Effector CD4-positive, alpha-beta T cell (primary cell): ENCODE measurements at places on chromosomes 2 and 18.

- DNase-seq = no peak
Measured at GRCh38 chr2:186558512-186559276, 31.2 kb upstream of the ITGAV start.

GRCh38 chr18:321865-322467, 54.1 kb upstream of the THOC1 start:
- DNase-seq = no peak

DNA sequence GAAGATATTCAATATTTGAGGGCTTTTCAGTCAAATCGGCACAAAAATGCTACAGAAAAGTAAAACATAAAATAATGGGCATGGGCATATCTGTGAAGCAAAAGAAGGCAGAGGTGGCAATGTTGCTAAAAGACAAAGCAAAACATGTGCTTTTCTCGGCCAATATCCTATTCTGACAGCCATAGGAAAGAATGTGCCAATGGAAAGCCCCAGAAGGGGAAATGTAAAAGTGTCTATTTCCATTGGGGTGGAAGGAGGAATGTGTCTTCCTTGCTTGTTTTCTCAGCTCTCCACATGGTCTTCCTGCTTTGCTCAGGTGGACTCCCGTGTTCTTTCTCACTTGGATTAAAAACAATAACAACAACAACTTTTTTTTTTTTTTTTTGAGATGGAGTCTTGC, 13.7 kb upstream of the PER2 start:
- no peak for DNase-seq

DNA sequence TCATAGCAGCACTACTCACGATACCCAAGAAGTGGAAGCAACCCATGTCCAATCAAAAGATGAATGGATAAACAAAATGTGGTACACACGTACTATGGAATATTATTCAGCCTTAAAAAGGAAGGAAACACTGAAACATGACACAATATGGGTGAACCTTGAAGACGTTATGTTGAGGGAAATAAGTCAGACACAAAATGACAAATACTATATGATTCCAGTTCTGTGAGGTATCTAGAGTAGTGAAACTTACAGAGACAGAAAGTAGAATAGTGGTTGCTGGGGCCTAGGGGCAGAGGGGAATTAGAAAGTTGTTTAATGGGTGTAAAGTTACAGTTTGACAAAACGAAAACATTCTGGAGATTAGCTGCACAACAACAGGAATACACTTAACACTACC, 24.7 kb downstream of the TLK1 start:
- no peak for DNase-seq

DNA sequence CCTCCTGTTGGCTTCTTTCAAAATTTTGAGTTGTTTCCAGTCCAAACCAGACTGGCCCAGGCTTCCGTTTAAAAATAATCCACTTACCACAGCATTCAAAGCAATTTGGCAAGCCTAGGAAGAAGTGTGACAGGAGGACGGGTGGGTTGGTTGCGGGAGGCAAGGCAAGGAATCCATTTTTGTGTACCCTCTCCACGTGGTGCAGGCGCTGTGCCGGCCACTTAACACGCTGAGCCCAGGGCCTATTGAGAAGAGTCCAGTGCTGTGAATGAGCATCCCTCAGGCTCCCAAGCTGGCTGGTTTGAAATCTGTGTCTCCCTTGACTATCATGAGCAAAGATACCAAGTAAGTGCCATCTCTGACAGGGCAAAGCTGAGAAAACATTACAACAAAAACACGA, 160.9 kb downstream of the NCKAP5 start:
- DNase-seq = no peak

DNA sequence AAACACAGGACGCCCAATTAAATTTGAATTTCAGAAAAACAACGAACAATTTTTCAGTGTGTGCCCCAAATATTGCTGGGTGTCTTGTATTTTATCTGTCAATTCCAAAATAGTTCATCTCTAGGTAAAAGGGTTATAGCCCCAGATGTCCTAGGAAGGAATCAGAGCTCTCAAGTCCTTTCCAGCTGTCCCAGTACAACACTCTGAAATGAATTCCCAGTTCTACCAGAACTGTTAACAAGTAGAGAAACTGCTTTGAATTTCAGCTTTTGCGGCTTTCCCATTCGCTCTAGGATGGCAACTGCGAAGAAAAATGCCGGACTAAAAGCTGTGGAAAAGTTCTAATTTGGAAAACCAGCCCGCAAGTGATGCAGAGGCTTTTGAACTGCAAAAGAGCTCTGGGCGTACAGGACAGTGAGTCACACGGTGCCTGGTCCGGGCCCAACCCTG, 497 bp upstream of the GIGYF2 start:
- no peak for DNase-seq

- peak; percentile 58 for DNase-seq
Measured at GRCh38 chr18:77069931-77070330, 62.7 kb downstream of the MBP start.

DNA sequence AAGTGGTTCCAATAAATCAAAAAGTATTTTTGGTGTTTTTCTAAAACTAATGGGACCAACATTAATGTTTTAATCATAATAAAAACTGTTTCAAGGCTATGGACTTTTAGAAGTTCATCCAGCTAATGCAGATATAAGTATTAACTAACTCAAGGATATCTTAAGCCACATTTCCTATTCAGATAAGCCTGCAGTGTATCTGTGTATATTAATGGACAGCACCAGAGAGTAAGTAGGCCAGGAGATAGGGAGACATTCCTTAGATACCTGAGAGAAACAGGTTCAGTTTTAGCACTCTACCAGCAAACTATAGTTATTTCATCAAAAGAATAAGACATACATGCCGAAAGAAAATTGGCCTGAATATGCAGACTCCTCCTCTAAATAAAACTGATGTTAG, 27.3 kb downstream of the PREPL start:
- DNase-seq = no peak
